NCI-H460 (cell line): ENCODE measurements at places on chromosomes 11 and 22. TPM values are rescaled to one million over a fixed set of nuclear protein-coding genes. Genes with fewer than 3 reads are reported as not detected.

The GAL3ST3 gene
- total RNA-seq, result not detected in 2 replicates

The DEUP1 gene
- not detected in 2 replicates for total RNA-seq

DNA sequence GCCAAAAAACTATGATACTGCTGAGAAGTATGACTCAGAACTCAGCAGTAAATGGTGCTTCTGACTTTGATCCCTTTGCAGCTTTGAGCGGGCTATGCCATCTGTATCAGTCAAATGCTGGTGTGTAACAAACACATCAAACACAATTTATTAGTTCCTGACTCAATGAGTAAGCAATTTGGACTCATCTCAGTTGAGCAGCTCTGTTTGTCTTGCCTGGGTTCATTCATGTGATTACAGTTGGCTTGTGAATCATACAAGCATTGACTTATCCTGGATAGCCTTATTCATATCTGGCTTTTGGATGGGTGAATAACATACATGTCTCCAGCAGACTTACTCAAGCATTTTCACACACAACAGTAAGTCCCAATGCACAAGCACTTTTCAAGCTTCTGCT, 858.8 kb downstream of the METTL15 start:
- no peak for DNase-seq

The GVQW3 gene
- total RNA-seq, result 2.0 and 2.5 TPM in 2 replicates
